Left lobe of liver (tissue), 2 donors: ENCODE measurements at places on chromosomes 6 and 20. TPM values are rescaled to one million over a fixed set of nuclear protein-coding genes. Genes with fewer than 3 reads are reported as not detected.

DNA sequence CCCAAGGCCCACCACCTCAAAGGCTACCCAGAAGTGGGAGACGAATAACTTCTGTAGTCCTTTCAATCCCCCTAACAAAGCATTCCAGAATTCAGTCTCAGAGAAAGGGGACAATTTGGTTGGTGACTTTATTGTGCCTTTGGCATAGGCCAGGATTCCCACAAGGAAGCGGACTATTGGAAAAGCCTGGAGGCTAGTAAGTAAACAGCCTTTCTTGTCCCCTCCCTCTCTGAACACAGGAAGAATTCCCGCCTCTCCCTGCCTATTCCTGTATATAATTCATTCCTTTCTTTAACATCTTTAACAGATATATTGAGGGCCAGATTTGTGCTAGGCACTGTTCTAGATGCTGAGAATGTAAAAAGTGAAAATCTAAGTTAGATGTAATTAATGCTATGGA, 36.1 kb downstream of the RNF8 start:
- no peak for DNase-seq

DNA sequence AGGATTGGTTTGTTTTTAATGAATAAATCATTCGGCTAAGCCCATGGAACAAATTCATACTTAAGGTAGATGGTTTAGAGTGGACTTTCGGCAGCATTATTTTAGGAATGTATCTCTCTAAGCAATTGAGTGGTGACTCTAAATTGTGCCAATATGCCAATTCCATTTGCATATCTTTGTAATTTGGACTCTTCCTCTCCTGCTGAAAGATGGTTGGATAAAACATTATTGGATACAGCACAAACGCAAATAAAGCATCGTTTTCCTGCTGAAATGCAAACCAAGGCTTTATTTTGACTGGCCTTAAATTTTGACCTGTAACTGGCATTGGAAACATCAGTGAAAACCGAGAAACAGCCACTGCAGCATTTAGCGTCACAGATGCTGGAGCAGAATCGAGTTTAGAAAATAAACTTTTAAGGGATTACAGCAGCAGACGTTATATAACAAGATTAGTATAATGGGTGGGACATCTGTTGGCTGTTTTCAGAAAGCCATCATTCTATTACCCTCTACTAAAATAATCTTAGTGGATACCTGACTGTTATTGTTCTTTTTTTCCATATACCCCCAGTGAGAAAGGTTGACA, 726.0 kb downstream of the KIF16B start:
- DNase-seq = no peak

DNA sequence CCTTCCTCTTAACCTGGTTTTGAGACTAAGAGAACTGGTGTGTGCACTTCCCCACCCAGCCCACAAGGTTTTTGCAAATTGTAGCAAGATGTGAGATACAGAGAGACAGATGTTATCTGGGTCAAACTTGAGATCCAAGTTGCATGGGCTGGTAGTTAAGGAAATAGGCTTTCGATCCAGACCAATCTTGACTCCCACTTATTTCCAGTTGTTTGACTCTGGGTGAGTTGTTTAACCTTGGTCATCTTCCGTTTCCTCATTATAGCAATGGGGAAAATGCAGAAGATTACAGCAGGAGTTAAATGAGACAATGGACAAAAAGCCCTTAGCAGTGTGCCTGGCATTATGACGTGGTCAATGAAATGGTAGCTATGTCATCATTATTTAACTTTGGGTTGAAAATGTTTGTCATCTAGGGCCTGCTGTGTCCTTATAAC, 1.7 kb downstream of the SNX21 start:
- DNase-seq = no peak

PAK5 gene
- total RNA-seq = 0.08 TPM

DNA sequence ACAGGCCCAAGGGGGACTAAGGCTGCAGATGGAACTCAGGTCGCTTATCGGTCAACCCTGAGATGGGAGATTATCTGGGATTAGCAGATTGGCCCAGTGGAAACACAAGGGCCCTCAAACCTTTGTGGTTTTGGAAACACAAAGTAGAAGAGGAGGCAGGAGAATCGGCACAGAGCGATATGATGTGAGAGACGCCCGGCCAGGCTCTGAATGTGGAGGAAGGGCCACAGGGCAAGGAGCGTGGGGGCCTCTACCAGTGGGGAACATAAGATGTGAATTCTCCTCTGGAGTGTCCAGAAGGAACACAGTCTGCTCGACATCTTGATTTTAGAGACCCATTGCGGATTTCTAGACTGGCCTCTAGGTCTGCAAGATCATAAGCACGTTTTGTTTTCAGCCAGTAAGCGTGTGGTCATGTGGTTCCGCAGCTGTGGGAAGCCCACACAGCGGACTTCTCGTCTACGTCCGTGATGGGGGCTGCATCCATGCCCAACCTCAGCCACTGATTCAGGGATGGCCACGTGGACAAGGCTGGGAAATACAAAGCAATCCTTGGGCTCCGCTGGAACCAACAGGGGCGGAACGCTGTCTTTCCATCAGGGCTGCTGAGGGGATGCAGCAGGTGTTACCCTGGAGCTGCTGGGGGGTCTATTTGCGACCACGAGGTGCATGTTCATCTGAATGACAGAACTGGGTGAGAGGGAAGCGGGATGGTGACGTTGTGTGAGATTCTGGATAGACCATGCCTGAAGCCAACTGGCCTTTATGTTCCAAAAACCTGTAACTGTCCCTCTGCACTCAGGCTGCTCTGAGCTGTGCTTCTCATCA, 127.6 kb upstream of the PMEPA1 start:
- no peak for DNase-seq

- no peak for DNase-seq
These were observed 119.5 kb upstream of the KCNG1 start for GRCh38 chr20:51142448-51142847.

FBXO5 gene
- 1.4 TPM for total RNA-seq

NKAPL gene
- 0.45 TPM for total RNA-seq

GRCh38 chr6:139020689-139021088, 7.9 kb upstream of the ABRACL start:
- no peak for DNase-seq

GRCh38 chr20:4227085-4227821, 211.9 kb upstream of the RNF24 start:
- no peak for DNase-seq

DNA sequence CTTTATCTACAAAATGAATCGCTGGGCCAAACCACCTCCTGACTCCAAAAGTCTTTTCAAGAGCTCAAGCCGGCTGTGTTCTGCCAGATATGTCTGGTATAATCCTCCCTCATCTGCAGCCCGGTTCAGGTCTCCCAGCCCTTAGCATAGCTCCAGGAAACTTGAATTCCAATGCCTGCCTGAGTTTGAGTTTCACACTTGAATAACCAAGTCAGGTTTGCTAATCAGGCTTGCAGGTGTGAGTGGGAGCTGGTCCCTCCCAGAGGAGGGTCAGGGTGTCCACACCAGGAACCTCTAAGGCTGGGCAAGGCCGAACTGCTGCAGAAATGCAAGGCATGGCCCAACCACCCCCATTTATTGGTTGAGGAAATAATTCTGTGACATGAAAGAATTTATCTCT, 96.6 kb downstream of the TMEM242 start:
- DNase-seq = peak; percentile 33

GRCh38 chr6:158662607-158662953, 12.7 kb downstream of the SYTL3 start:
- no peak for DNase-seq

- no peak for DNase-seq
These were observed 175.1 kb upstream of the JAG1 start for GRCh38 chr20:10848810-10849370.

BNIP5 gene
- total RNA-seq = not detected

DNA sequence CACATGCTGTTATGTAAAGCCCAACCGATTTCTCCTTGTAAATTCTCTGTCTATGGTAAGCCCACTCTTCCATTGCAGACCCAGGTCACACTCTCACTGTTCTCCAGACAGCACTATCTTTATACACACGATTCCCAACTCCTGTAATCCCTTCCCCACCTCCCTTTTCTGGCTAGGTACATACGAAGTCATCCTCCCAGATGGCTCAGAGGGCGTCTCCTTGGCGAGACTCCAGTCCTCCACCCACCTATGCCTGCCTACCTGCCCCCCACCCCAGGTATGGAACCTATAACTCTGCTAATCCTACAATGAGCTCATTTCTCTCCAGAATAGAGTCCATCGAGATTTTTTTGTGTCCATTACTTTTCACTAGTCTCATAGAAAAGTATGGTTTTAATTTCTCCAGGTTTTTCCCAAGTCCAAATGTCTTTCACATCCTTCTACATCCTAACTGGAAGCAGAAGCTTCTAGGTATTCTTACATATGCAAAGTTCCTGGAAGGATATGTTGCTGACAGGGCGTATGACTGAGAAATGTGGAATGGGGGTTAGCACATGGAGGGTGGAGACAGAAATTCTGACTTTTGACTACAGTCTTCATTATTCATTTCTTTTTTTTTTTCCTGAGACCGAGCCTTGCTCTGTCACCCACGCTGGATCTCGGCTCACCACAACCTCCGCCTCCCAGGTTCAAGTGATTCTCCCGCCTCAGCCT, 22.8 kb downstream of the SCML4 start:
- no peak for DNase-seq

PTGIS gene
- 20.3 TPM for total RNA-seq

GRCh38 chr20:37418591-37419109, 72.7 kb downstream of the SRC start:
- DNase-seq = no peak

- no peak for DNase-seq
These were observed 153.5 kb upstream of the STMND1 start for GRCh38 chr6:16948396-16948795.
